ENCODE measurements at places on chromosomes 2 and 18.
A peak's percentile ranks its signal among the peaks of the same experiment; 100 is the strongest.

DNA sequence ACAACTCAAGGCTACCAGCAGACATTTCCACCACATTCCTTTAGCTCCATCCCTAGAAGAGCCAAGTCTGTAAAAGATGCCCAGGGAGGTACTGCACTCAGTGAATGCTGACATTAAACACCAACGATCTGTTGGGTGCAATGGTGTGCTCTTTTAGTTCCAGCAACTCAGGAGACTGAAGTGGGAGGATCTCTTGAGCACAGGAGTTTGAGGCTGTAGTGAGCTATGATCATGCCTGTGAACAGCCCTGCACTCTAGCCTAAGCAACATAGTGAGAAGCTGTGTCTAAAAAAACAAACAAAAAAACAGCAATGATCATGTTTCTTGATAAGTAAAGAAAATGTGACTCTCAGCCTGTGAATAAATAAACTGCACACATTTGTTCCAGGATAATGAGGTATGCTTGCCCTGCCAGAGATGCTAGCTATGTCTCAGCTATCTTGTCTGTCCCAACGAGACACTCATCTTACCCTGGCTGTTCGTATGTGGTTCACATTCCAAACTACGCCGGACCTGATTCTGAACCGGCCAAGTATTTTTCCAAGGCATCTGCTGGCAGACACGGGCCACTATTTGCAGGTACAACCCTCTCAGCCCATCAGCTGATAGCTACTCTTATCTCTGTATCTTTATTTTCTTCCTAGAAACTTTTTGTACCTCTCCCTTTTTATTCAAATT lies 21.8 kb downstream of the TMEM182 start:
- DNase-seq = no peak

GRCh38 chr18:21741312-21741561 lies 645 bp downstream of the MIB1 start:
- DNase-seq = no peak

DNA sequence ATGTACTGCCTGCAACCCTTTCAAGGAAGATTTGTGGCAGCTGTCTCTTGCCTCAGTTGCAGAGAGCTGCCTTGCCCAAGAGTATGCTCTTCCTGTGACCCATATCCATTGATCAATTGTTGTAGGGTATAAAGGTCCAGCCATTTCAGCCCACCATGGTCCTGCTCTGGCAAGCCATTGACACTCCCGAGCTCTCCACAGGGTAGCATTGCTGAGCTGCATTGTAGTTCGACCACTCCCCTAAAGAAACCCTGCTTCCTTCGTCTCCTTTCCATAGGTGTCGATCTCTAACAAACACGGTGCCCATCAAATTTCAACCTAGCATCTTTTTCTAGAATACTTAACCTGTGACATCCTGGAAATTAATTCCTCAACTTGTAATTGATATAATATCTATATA lies 104.9 kb upstream of the NDUFV2 start:
- DNase-seq = no peak

DNA sequence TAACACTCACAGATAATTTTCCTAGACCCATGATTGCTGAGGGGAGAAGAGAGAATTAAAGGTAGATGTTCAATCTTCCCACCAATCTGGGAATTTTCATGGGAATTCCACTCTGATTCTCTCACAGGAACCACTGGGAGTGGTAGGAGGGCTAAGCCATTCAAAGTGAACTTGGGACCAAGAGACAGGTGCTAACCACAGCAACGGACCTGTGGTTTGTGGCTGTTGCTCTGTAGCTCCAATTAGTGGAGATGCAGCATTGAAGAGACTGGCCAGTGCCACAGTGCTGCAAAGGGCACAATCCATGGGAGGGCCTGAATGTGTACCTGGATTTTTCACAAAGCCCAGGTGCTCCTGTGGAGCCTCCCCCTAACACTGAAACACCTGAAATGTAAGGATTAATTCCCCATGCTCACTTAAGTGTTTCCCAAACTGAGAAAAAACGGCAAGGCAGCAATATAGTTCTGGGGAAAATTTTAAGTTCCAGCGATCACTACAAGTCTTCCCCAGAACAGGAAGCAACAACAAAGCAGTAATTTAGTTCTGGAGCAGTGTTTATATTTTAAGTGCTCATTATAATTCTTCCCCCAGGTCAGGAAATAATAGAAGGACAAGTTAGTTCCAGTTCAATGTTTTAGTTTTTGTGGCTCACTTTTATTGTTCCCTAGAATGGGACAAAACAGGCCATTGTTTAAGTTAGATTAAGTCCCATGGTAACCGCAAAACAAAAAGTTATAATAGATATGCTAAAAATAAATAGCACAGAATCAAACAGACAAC lies 1045.8 kb downstream of the CNTNAP5 start:
- no peak for DNase-seq

- peak; percentile 32 for DNase-seq
These were observed 1.1 kb upstream of the NAPG start for GRCh38 chr18:10524507-10525370.

GRCh38 chr2:97761192-97761591 lies 47.8 kb downstream of the ZAP70 start:
- no peak for DNase-seq

GRCh38 chr2:29347774-29348461 lies 232.7 kb downstream of the CLIP4 start:
- DNase-seq = no peak

DNA sequence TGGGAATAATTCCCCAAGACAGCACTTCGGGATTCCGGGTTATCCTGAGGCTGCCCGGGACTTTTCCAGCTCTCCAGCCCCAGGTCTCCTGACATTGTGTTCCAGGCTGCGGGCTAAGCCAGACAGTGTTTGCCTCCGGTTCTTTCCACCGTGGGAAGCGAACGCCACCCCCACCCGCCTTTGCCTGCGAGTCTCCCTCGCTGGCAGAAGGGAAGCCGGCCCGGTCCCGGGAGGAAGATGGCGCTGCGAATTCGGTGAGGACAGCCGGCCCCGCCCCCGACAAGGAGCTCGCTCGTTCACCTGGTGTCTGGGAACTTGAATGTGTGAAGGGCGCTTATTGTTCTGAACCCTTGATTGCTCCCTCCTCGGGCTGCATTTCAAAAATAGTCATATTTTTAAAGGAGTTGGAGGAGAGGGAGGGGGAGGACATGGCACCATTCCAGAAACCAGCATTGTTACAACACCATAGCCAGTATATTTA lies 2.9 kb downstream of the LRATD1 start:
- DNase-seq = peak; percentile 1

- DNase-seq = no peak
These were observed 436.8 kb upstream of the CWC22 start for GRCh38 chr2:180443888-180444287.

DNA sequence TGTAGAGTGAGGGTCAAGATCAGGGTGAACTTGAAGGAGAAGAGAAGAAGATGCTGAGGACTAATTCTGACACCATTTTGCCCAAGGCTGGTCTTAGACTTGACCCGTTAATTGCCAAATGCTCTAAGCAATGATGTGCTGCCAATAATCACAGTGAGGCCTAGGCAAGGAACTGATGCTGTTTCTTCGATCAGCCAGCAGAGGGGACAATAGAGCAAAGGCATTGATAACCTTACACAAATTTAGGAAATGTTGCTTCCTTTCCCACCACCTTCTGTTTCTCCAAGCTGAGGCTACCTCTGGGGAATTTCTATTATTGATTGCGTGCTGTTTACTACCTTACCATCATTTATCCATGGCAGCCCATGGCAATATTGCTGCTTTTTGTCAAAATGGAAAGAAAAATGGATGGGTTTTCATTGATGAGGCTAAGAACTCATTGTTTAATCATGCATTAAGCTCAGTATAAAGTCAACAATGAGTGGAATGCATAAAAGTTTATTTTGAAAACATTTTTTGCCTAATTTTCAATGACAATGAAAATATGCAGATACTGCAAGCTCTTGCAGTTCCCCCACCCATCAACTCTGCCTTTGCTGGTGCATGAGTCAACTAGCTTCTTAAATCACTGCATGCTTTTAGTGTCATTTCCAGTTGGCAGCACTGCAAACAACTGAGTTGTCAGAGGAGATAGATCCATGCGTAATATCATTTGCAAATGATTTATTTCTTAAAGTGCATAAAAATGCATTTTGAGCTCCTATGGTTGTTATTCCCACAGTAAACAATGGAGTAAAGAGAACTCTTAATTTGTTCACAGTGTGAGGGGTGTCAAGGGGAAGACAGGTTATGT lies 116.4 kb upstream of the NYAP2 start:
- peak; percentile 17 for DNase-seq

DNA sequence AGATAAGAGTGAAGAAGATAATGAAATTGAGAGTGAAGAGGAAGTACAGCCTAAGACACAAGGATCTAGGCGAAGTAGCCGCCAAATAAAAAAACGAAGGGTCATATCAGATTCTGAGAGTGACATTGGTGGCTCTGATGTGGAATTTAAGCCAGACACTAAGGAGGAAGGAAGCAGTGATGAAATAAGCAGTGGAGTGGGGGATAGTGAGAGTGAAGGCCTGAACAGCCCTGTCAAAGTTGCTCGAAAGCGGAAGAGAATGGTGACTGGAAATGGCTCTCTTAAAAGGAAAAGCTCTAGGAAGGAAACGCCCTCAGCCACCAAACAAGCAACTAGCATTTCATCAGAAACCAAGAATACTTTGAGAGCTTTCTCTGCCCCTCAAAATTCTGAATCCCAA lies 15.7 kb downstream of the MSH6 start:
- no peak for DNase-seq

- no peak for DNase-seq
These were observed 402.0 kb upstream of the ACVR2A start for GRCh38 chr2:147442816-147443215.

DNA sequence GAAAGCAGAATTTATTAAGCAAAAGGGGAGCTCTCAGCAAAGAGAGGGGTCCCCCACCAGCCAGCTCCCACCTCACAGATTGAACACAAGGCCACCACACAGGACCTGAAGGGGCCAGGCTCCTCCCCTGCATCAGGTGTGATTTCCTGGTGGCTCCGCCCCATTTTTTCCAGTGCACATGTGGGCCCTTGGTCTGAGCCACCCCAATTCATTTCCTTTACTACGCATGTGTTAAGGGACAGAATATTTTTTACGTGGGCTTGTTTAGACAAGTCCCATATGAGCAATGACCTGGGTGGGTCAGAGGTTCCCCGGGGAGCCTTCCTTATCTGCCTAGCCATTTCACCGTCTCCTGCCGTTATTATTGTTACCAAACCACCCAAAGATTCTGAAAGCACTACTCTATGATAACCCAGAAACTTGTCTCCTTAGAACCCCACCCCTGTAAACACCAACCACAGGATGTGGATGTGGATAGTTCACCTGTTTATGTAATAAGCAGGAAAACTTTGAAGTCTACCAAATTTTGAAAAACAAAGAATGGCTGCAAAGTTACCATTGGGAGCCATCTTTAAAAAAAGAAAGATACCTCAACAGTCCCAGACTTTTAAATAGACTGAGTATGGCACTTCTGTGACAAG lies 191.7 kb downstream of the CD226 start:
- no peak for DNase-seq

DNA sequence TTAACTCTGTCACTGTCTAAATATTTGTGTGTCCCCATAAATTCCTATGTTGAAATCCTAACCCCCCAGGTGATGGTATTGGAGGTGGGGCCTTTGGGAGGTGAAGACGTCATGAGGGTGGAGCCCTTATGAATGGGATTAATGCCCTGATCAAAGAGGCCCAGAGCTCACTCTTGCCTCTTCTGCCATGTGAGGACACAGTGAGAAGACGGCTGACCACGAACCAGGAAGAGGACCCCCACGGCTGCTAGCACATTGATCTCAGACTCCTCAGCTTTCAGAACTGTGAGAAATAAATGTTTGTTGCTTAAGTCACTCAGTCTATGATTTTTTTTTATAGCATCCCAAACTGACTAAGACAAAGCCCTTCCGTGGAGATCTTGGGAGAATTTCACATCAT lies 71.2 kb downstream of the BCL2L11 start:
- no peak for DNase-seq

DNA sequence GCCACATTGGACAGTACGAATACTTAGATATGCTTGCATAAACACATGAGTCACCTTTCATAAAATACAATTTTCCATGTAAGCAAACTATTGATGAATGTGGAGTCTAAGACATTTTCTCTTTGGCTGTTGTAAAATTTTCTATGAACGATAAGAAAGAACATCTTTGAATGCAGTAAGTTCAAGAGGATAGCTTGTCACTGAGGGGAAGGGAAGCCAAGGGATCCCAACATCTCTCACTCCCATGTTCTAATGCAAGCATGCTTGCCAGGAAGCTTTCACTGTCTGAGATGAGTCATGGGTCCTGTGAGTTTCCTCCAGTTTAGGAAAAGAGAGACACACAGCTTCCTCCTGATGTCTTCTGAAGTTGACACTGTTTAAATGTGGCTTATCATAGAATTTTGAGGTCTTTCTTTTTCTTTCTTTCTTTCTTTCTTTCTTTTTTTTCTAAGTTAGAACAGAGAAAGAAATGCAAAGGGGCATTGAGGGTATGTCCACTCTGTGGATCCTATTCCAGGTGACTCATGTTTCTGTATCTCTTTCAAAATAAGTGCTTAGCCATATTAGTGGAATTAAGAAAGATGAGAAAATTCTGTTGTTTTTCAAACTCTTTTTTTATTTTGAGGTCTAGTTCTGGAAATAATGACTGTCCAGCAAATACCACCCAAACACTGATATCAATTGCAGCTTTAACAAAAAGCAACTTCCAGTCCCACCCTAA lies 146.6 kb downstream of the RDH14 start:
- no peak for DNase-seq

- no peak for DNase-seq
These were observed 19.8 kb downstream of the GAREM1 start for GRCh38 chr18:32450874-32451273.

GRCh38 chr2:61327173-61327572 lies 143.7 kb downstream of the USP34 start:
- DNase-seq = no peak

DNA sequence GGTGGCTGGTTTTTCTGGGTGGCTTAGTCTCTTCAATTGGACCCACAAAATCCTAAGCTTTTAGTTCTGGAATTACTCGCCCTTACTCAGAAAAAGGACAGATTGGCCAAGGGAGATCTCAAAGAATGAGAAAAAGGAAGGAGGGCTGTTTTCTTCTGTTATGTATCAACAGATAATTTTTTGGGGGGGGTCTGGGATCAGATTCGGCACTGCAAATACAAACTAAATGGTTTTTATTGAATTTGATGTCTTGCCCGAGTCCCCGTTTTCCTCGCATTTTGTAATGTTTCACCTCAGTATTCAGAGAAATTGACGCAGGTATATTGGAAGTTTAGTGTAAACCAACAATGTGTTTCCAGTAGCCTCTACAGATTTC lies 762 bp downstream of the YIPF4 start:
- no peak for DNase-seq

DNA sequence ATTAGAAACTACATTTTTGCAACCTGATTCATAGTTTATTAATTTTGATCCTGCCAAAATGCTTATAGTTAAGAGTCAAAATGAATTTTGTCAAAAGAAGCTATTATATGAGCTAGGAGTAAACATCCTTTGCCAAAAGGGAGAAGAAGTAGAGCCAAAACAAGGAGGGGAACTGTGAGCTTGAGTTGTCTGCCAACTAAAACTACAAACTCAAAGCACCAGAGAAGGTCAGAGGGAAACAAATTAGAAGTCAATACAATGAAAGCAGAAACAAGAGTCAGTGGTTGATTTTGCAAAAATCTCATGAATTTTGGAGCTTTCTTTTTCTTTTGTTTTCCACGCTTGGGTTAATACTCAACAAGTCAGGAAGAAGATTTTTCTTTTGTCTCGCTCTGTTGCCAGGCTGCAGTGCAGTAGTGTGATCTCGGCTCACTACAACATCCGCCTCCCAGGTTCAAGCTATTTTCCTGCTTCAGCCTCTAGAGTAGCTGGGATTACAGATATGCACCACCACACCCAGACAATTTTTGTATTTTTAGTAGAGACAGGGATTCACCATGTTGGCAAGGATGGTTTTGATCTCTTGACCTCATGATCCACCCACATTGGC lies 508.5 kb downstream of the RIT2 start:
- DNase-seq = no peak

GRCh38 chr2:46615555-46615954 lies 136.2 kb downstream of the TMEM247 start:
- no peak for DNase-seq
